ENCODE measurements at places on chromosomes 2 and 18.
A peak's percentile ranks its signal among the peaks of the same experiment; 100 is the strongest.

DNA sequence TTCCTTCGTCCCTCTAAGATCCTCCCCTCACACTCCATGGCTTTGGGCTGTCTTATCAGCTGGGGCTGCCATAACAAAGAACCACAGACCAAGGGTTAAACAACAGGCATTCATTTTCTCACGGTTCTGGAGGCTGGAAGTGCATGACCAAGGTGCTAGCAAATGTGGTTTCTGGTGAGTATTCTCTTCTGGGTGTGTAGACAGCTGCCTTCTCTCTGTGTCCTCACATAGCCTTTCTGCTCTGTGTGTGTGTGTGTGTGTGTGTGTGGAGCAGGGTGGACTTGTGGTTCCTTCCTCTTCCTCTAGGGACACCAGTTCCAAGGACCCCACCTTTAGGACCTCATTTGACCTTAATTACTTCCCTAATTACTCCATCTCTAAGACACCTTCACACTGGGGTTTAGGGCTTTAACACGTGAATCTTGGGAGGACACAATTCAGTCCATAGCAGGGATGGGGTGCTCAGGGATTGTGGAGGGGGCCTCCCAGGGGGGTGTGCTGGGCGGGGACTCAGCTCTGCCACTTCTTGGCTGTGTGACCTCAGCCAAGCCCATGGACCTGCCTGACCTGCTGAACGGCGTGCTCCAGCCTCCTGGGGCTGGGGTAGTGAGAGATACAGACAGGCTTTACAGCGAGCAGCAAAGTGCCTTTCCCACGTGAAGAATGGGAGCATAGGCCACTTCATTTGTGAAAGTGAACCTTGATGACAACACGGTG is 38.0 kb downstream of the ACKR3 start:
- DNase-seq: peak; percentile 66

DNA sequence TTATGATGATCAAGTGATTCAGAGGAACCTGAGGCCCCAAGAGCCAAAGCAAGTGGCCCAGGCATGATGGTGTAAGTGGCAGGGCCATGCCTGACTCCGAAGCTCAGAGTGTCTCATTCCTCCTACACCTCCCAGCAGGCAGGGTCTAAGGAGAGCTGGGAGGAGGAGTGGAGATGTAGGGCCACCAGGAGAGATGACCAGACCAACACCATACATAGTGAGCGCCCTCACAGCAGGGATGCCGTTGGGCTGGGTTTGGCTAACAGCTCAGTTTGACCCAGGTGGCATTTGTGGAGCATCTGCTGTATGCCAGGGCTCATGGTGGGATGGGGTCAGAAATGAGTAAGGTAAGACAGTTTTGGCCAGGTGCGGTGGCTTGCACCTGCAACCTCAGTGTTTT is 80.7 kb downstream of the MARCO start:
- no peak for DNase-seq

- no peak for DNase-seq
Measured at GRCh38 chr2:182868054-182868796, 1.8 kb upstream of the FRZB start.

DNA sequence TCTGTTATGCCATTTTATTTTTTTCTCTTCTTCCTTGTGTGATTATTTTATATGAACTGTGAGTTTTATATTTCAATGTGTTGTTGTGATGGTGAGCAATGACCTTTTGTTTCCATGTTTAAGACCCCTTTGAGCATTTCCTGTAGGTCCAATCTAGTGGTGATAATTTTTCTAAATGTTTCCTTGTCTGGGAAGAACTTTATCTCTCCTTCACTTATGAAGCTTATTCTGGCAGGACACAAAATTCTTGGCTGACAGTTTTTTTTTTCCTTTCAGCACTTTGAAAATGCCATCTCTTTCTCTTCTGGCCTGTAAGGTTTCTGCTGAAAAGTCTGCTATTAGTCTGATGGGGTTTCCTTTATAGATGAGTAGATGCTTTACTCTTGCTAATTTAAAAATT is 53.2 kb downstream of the G6PC2 start:
- DNase-seq: no peak

- DNase-seq: no peak
Measured at GRCh38 chr18:74896390-74896991, 298.8 kb downstream of the ZNF407 start.

GRCh38 chr2:59529726-59530125 is 1023.7 kb downstream of the BCL11A start:
- no peak for DNase-seq

GRCh38 chr2:239008004-239008403 is 160.1 kb downstream of the TWIST2 start:
- no peak for DNase-seq

DNA sequence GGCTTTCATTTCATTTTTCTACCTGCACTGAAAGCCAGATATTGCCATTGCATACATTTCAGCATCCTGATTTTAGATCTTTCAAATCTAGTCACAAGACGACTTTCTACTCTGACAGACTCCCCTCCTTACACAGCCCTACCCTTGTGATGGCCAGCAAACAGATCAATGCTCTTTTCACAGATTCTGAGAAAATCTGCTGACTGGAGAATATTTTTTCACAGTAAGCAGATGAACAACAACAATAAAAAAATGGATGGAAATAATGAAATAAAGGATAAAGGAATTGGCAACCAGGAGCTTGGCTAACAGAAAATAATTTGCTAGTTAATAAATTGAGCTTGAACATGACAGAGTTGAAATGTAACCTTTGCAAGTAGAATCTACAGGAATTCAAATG is 527.2 kb downstream of the IRS1 start:
- DNase-seq: no peak

GRCh38 chr2:168560817-168561499 is 104.9 kb downstream of the CERS6 start:
- no peak for DNase-seq

- no peak for DNase-seq
Measured at GRCh38 chr2:68099260-68099659, 36.5 kb upstream of the C1D start.

- DNase-seq: peak; percentile 17
Measured at GRCh38 chr2:23350041-23350791, 34.8 kb upstream of the KLHL29 start.

- peak; percentile 87 for DNase-seq
Measured at GRCh38 chr2:567865-568638, 109.2 kb downstream of the TMEM18 start.

DNA sequence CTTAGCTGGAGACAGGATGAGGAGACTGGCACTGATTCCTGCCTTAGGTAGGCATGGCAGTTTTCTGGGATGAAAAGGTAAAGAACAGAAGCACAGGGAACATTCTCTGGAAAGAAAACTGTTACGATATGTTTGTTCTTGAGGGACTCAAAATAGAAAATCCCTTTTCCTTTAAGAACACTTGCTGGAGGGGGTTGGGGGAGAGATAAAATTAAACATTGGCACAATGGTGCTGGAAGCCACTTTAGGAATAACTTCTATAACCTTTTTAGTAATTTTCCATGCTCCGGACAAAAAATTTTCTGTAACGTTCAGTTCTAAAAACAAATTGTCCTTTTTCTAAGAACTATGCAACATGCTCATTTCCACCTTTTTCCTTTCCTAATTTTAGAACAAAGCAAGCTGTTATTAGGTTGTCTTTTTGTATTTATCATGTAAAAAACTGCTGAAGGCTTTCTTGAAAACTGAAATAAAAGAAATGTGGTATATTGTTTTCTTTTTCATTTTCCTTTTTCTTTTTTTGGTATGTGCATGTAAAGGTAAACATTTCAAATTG is 343.8 kb downstream of the EPHA4 start:
- no peak for DNase-seq

GRCh38 chr18:2716394-2717326 is 61.1 kb downstream of the SMCHD1 start:
- no peak for DNase-seq
